ENCODE measurements at places on chromosomes 6 and 20.
A peak's percentile ranks its signal among the peaks of the same experiment; 100 is the strongest.

- no peak for DNase-seq
Observed at GRCh38 chr20:47051936-47052526, 157.4 kb downstream of the EYA2 start.

DNA sequence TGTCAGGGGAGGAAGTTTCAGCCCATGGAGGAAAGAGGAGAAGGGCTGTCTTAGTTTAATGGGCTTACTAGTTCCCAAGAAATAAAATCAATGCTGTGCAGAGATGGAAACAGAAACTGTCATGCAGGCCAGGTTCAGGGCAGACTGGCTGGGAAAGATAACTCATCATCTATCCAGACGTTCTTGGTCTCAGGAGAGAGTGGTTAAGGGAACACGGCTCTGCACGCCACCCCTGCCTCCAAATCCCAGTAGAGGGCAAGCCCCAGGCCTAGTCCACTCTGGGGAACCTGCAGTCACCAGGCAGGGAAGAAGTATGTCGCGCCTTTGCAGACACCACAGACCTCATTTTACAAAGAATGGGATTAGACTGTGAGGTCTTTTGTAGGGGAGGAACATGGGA is 12.5 kb downstream of the ALDH8A1 start:
- DNase-seq = no peak

- DNase-seq = peak; percentile 80
Observed at GRCh38 chr6:32192608-32193039, at the start of gene GPSM3. Gene GPSM3 (minus strand): TSS chr6:32192643. CDS start chr6:32192513, 130 bp downstream.

GRCh38 chr6:149166747-149167146 is 150.8 kb upstream of the TAB2 start:
- peak; percentile 54 for DNase-seq

- no peak for DNase-seq
Observed at GRCh38 chr6:155791186-155791585, 335.5 kb upstream of the NOX3 start.

DNA sequence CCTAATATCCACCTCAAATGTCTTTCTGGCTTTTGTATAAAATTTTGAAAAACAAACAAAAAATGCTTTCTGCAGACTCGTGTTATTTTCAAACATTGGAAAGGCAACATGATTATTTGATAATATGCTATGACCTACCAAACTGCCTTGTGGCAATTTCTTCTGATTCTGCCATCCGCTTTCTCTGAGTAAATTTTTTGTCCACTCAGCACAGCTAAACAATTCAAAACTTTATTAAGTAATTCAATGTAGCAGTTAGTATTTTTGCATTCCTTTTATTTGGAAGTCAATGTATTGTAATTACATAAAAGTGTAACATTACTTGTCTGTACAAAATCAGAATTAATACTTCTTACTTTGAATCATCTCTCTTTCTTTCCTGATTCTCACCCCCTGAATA is 1206.6 kb upstream of the EYS start:
- DNase-seq = no peak

DNA sequence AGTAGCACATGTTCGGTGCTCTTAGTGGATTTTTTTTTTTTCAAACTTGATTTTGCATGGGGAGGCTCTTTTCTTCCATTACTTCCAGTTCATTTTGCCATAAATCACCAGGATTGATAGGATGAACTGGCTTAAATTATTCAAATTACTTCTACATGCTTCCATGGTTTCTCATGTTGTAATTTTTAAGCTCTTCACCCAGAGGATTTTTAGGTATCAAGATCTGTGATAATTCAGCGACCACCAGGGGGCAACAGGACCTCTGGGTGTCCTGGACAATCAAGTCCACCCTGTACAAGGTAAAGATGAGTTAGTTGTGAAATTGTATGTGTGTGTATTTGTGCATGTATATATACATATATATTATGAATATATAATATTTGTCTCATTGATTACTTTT is 4.2 kb upstream of the EPHA7 start:
- no peak for DNase-seq

DNA sequence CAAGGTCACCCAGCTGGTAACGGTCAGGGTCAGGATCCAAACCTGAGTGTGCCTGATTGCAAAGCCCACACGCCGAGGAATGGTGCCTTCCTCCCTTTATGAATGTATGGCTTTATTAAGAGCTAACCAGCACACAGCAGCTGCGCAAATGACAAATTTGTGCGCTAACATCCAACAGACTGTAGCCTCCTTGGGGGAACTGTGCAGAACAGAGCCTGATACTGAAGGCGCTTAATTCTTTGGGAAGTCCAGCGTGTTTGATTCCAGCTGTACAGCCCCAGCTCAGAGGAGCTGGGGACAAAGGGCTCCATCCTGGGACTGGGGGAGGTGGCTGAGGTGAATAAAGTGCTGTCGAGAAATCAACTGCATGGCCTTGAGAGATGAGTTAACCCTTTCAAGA is 75.7 kb upstream of the JARID2 start:
- DNase-seq = no peak

- no peak for DNase-seq
Observed at GRCh38 chr6:20826378-20826777, 292.1 kb downstream of the CDKAL1 start.

DNA sequence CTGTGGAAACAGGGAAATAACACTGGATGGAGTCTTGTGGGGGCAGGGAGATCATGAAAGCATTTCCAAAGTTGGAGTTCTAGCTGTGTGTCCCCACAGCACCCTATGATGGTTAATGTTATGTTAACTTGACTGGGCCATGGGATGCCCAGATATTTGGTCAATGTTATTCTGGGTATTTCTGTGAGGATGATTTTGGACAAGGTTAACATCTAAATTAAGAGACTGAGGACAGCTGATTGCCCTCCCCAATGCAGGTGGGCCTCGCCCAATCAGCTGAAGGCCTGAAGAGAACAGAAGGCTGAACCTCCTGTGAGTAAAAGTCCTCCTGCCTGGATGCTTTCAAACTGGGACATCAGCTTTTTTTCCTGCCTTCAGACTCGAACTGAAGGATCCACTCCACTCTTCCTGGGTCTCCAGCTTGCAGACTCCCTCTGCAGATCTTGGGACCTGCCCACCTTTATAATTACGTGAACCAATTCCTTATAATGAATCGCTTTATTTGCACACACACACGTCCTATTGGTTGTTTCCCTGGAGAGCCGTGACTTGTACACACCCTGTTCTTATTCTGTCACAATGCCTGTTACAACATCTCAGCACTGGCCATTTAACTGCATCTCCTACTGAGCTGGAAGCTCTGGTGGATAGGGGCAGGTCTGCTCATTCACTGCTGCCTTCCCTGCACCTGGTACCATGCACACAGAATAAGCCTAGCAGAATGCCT is 99.5 kb upstream of the IYD start:
- no peak for DNase-seq

GRCh38 chr20:47551841-47552240 is 50.2 kb downstream of the NCOA3 start:
- DNase-seq = no peak
